ENCODE measurements at places on chromosomes 1 and 21.

GRCh38 chr1:57312869-57313268, 111.0 kb downstream of the DAB1 start:
- DNase-seq = no peak

- no peak for DNase-seq
Observed at GRCh38 chr1:241586905-241587512, 53.2 kb downstream of the CHML start.

DNA sequence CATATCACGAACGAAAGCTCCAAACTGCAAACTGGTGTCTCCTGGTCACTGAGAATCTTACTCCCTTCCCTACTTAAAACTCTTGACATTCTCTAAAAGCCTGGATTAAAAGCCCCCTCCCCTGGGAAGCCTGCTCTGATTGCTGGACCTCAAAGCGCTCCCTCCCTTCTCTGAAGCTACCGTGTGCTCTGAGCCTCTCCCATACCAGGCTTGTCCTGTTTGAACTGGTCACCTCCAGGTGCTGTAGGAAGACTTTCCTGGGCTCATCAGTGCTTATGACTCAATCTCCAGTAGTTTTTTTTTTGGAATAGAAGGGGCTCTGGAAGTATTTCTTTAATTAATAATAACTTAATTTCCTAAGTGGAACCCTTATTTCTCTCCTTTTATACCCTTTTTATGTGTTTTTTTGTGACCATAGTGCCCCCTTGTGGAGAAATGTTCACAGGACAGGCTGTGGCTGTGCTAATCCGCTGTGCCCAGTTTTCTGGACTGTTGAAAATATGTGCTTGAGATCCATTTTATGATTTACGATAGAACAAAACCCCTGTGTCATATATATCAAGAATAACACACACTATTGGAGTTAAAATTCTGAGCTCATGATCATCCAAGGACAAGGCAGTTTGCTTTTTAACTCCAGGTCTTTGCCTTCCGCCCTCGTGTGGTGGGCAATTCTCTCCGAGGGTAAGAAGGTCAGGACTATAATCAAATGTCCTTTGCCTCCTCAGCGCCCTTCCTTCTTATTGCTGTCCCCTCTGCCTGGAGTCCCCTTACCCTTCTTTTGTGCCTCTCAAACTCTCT, 16.9 kb downstream of the MTARC1 start:
- no peak for DNase-seq

DNA sequence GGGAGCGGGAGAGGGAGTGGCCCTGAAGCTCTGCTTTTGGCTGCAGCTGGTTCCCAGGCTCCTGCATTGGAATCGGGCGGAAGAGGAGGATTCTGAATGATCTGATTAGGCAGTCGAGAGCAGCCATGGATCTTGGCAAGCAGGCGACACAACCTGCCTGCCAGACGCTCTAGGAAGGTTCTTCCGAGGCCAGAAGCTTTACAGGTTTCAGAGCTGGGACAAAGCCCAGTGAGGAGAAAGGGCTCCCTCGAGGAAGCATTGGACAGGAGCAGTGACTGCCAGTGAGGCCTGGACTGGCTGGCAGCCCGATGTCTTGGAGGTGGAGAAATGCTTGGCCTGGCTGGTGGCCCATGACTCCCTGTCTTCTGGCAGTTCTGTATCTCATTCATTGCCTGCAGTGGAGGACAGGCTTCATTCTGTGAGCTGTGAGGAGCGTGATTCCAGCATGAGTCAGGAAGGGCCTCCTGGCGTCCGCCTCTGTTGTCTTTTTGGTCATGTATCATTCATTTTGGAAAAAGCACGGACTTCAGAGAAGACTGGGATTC, 132.7 kb upstream of the IPO9 start:
- no peak for DNase-seq

DNA sequence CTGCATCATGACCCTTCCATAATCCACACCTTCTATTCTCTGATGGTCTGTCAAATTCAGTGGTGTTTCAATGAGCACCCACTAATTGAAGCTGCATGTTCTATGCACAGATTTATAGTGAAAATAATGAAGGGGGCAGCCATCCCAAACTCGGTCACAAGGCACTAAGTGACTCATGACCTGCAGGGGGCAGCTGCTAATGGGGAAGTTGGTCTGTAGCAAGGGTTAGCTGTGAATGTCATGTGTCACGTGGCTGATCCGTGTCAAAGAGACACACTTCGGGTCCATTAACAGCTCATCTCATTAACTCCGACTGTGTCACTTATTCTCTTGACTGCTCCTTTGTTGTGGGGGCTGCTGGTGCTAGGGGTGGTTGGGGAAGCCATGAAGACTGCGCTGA, 306.6 kb downstream of the PCP4 start:
- DNase-seq = no peak

- no peak for DNase-seq
Observed at GRCh38 chr1:117653732-117654492, 48.1 kb downstream of the TENT5C start.

- no peak for DNase-seq
Observed at GRCh38 chr21:19433623-19434022, 1030.0 kb upstream of the TMPRSS15 start.

- no peak for DNase-seq
Observed at GRCh38 chr1:245576323-245576722, 421.5 kb downstream of the KIF26B start.

DNA sequence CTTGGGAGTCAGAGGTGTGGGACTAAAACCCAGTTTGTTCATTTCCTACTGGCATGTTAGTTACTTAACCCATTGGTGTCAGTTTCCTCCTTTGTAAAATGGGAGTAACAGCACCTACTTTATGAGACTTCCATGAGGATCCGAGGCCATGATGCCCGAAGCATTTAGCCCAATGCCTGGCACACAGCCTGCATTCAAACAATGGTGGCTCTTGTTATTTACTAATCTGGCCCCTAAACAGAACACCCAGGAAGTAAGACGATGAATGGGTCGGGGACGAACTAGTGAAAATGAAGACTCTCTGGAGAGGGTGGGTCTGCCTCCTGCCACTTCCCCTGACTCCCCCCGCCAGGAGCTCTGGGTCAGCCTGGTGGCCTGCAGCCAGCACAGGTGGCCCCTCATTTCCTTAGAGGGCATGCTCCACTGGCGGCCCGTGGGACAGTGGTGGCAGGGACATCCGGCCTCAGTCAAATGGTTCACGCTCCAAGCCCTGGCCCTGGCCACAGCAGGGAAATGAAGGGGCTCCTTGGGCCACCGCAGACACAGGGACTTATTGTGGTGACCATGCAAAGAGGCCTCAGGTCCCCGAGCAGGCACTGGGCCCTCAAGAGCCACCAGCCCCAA, 9.5 kb upstream of the TAS1R2 start:
- no peak for DNase-seq

- DNase-seq = no peak
Observed at GRCh38 chr1:151494741-151495281, 16.4 kb upstream of the CGN start.

- DNase-seq = no peak
Observed at GRCh38 chr1:50243939-50244338, 135.2 kb downstream of the ELAVL4 start.

DNA sequence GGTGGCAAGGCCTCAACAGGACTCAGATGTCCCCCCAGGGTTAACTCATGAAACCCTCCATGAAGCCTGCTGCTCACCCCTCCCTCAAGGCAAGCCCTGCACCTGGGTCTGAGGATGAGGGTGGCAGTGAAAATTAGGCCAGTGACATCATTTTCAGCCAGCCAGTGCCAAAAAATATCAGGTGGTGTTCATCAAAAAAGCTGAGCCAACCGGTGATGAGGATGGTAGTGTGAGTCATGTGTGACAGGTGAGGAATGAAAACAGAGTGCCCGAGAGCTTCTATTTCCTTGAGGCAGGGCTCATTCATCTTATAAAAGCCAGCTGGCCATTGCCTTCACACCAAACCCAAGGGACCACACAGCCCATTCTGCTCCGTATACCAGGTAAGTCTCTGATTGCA, at the start of gene SPRR1A:
Gene SPRR1A, plus strand, starts transcription at position 339 of the 400 bp plus-strand sequence. CDS start 1,150 bp downstream, outside the sequence.
- no peak for DNase-seq

DNA sequence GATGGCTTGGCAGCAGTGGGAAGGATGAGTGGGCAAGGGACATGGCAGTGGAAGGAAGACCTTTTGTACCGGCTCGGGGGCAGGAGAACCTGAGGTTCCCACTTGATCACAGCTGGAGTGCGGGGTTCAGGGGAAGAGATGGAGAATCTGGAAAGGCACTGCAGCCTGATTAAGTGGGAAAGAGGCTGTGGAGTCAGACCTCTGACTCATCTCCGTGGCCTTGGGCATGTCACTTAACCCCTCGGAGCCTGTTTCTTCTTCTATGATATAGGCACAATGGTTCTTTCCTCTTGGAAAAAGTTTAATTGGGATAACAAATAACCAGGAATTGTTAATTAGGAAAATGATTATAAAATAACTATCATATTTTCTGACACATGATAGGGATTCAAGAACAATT, 13.1 kb upstream of the TMEM61 start:
- DNase-seq = no peak

DNA sequence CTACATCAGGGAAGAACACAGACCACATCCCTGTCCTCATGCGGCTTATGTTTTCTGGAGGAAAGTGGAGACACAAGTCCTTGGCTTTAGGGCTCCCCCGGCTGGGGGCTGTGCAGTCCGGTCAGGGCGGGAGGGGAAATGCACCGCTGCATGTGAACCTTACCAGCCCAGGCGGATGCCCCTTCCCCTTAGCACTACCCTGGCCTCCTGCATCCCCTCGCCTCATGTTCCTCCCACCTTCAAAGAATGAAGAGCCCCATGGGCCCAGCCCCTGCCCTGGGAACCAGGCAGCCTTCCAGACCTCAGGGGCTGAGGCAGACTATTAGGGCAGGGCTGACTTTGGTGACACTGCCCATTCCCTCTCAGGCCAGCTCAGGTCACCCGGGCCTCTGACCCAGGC, 45.5 kb downstream of the TNNT2 start:
- no peak for DNase-seq

- DNase-seq = no peak
Observed at GRCh38 chr1:116112388-116113140, 1.4 kb downstream of the MAB21L3 start.

- no peak for DNase-seq
Observed at GRCh38 chr1:65467536-65467935, 47.1 kb downstream of the LEPR start.

- DNase-seq = no peak
Observed at GRCh38 chr1:56872597-56872996, 18.0 kb downstream of the C8A start.

DNA sequence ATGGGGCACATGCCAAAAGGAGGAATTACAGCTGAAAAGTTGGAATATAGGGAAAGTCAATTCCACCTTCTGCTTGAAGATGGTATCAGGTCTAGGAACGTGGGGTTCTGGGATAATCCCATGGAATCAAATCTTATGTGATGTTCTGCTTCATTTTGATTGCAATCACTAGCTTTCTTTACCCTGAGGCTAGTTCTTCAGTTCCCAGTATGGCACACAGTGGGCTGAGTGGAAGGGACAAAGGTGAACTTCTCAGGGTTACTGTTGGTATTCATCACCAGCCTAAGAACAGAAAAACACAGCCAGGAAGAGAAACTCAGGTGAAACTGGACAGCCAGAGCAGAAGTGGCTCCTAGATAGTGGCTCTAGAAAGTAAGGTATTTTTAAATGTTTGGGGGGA, 117.8 kb downstream of the TNFSF18 start:
- DNase-seq = no peak

GRCh38 chr1:13746342-13746741, 46.4 kb downstream of the PRDM2 start:
- no peak for DNase-seq

DNA sequence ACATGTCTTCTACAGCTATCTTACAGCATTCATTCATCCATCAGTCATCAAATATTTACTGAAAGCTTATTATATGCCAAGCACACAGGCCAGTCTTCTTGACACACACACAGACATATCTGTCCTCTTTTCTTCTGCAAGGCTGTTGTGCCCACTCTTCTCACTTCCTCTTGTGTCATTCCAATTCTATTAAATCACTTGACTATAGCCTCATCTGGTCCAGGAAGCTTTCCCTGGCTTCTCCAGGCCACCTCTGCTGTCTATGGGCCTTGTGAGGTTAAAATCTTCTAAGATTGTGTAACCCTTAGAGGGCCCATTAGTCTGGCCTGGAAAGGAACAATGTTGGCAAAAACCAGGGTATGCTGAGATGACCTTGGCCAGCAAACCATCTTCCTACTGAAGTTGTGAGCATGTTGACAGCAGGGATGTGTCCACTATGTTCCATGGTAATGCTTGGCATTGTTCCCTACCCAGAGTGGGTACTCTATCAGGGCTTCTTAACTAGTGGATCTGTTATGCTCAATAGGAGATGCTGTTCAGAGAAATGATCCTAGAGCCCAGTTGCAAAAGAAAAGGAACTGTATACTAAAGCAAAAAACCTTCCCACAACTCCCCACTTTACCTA, 5.3 kb downstream of the TRAF3IP3 start:
- DNase-seq = no peak

- no peak for DNase-seq
Observed at GRCh38 chr1:107920561-107920960, 44.4 kb downstream of the VAV3 start.

GRCh38 chr1:177311111-177311510, 140.4 kb downstream of the BRINP2 start:
- DNase-seq = no peak

GRCh38 chr21:25639551-25640201, 618 bp downstream of the JAM2 start:
- DNase-seq = peak; percentile 2

GRCh38 chr21:40832316-40832715, 14.6 kb downstream of the DSCAM start:
- DNase-seq = no peak

DNA sequence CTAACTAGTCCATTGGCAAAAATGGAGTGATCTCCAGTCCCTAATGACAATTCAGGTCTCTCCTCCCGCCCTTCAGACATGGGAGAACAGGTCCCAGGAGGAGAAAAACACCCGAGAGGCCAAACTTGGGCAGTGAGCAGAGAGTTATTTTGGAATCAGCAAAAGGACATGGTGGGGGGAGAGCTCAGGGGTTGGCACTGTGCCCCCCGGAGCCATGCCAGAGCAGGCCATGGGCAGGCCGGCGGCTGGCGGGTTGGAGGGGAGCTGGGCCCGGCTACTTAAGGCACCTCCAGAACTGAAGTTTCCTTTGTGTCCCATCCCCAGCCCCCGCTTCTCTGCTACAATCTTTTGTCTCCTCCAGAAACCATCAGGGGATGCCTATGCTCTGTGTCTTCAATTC, 7.1 kb downstream of the LGR6 start:
- no peak for DNase-seq

DNA sequence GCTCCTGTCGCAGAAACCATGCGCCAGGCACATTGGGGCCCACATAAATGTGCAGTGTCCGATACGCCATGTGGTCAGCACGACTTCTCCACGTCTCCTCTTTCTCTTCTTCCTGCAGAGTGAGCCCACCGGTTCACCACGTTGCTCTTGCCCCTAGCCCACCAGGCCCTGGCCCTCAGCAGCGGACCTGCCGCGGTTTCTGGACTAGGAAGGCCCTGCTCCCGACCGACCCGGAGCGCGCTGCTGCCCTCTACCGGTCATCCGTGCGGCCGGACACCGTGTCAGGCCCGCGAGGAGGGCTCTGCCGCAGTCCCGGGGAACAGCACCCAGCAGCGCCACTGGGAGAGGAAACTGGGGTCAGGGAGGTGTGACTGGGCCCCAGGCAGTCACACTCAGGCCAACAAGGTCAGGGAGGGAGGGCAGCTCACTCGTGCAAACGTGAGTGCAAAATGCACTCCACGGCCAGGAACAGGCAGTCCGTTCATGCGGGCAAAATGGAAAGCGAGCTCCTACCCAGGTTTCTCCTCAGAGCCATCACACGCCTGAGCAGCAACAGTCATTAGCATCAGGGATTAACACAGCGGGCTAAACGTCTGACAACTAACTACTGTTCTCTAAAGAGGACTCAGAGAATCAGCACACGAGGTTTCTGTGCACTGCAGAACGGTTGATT, 13.7 kb downstream of the TLR5 start:
- DNase-seq = no peak

- no peak for DNase-seq
Observed at GRCh38 chr1:109815809-109816174, 52.1 kb upstream of the EPS8L3 start.
